B cell (primary cell): ENCODE measurements at places on chromosomes 13 and 19.
A peak's percentile ranks its signal among the peaks of the same experiment; 100 is the strongest.

- no peak for DNase-seq
Measured at GRCh38 chr19:18093439-18094161, 4.0 kb upstream of the MAST3 start.

DNA sequence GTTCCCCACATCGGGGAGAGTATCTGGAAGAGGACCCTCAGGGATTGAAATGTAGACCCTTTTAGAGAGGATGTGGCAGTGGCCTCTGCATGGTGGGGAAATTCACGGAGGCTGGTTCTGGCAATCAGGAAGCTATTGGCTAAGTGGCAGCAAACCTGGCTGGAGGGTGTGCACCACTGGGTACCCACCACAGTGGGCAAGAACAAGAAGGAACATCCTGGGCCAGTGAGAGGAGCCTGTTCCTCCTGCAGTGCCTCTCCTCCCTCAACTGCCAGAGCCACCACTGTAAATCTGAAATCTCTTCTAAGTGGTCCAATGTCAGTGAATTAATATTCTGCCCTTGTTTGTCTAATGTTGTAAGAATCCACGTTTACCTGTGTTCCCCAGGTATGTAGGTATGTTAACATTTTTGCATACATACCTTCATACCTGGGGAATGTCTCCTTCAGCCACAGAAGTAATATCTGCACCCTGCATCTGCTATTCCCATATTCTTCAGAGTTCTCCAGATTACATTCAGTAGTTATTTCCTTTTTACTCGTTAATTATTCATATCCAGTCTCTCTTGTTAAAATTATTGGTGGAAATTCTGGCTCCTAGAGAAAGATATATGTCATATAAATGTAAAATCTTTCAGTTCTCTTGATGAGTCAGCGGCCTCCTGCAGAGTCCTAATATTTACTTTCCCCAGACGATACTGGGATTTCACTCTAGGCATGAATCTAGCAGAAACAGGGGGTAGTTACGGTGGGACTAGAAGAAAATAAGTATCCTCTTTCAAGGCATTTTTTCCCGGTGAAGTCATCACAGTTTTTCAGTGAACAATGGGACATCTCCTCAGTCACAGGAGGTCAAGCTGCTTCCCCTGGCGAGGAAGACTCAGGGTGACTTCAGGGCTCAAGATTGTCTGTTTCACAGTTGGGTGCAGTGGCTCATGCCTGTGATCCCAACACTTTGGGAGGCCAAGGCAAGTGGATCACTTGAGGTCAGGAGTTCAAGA lies 148.3 kb downstream of the MYO16 start:
- no peak for DNase-seq

- peak; percentile 58 for DNase-seq
Measured at GRCh38 chr13:79401259-79402070, 4.6 kb downstream of the RBM26 start.

- peak; percentile 81 for DNase-seq
Measured at GRCh38 chr19:42198676-42199439, 18.6 kb downstream of the DEDD2 start.

- DNase-seq, result no peak
Measured at GRCh38 chr13:40428354-40428753, 238.1 kb downstream of the FOXO1 start.

GRCh38 chr13:25241007-25241406 lies 46.3 kb downstream of the MTMR6 start:
- no peak for DNase-seq

- no peak for DNase-seq
Measured at GRCh38 chr19:45674946-45675345, 6.9 kb downstream of the GIPR start.

DNA sequence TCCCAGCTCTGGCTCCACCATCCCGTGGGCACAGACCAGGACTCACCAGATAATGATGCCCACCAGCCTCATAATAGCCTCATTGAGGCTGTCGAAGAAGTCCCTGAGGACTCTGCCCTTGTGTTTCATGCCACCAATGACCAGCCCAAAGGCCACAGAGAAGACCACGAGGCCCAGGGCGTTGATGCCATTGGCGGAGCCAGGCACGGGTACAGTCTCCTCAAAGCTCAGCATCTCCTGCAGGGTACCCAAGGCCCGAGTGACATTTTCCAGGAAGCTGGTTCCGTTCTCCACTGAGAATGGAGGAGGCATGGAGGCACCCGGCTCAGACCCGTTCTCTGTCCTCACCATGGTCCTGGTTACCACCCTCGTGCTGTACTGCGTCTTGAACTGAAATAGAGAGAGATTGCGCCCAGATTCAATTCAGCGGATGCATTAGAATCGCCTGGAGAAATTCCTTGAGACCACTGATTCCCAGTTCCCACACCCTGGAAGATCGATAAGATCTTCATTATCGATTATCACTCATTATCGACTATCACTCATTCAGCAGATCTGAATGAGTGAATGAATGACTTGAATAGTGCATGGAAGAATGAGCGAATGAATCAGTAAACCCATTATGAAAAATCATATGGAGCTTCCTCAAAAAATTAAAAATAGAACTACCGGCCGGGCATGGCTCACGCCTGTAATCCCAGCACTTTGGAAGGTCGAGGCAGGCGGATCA lies 17.5 kb downstream of the SLC1A6 start:
- DNase-seq, result no peak

- no peak for DNase-seq
Measured at GRCh38 chr13:113528813-113529180, 38.3 kb upstream of the DCUN1D2 start.

DNA sequence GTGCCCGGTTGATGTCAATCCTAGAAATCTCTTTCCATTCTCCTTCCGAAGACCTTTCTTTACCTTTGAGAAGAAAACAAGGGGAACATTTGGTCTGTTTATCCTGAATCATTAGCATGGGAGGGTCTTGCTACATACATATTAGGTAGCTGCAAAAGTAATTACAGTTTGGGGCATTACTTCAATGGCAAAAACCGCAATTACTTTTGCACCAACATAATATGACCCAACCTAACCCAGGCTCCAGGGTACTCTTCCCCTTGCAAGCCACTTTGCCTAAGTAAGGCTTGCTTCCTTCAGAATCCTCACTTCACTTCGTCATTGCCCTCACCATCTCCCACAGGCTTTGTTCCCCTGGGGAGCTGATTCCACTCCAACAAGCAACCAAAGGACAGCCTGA lies 662.7 kb downstream of the DIAPH3 start:
- DNase-seq, result no peak

DNA sequence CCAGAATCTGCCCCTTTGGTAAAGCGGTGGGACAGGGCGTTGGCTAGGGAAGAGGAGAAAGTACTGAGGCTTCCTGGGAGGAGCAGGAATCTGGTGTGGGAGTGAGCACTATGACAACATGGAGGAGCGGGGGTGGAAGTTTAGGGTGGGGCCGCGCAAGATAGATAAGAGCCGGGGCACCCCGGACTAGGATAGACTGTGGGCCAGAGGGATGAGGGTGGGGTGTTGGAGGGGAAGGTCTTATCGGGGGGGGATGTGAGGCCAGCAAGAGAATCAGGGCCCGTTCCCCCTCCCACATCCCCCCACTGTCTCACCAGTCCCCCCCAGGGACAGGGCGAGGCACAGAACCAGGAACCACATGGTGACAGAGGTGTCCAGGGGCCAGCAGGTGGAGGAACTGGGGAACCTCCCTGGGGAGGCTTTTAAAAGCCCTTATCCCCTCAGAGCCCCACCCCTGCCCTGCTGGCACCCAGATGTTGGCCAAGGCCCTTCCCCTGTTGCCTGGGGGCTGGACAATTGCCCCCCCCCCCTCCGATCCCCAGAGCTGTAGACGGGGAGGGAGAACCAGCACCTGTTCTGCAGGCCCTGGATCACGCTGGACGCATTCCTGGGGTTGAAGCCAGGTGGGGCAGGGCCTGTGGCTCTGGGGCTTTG lies at the start of gene KLK1:
Gene KLK1 (minus strand): TSS at position 399 of the 654 bp plus-strand sequence. CDS start 39 bp downstream, at position 360.
- no peak for DNase-seq

- no peak for DNase-seq
Measured at GRCh38 chr19:6654347-6655310, 15.3 kb downstream of the TNFSF14 start.

DNA sequence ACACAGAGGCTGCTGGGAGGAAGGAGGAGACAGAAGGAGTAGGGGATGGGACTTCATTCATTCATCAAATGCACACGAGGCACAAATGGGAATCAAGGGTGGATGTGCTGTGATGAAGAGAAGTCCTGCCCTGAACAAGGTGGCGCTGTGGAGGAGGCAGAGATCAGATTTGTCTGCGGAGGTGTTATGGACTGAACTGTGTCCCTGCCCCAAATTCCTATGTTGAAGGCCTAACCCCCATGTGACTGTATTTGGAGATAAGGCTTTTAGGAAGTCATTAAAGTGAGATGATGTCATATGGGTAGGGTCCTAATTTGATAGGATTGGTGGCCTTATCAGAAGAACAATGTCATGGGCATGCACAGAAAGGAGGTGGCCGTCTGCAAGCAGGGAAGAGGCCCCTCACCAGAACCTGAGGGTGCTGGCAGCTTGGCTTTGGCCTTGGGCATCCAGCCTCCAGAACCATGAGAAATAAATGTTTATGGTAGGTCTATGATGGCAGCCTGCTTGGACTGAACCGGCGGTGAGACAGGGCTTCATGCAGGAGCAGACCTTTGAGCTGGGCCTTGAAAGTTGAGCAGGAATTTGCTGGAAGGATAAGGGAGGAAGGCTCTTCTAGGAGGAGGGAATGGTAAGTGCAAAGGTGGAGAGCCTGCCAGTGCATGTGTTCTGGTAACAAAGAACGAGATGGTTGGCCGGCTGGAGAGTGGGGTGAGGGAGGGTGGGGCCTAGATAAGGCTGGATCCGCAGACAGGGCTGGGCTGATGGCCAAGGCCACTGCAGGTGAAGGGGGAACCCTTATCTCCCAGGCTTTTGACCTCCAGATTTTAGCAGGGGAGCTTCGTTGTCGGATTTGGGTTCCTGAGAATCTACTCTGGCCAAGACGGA lies 2.7 kb upstream of the CEBPA start:
- DNase-seq, result no peak

GRCh38 chr19:1862424-1863327 lies 703 bp downstream of the KLF16 start:
- DNase-seq, result peak; percentile 80

DNA sequence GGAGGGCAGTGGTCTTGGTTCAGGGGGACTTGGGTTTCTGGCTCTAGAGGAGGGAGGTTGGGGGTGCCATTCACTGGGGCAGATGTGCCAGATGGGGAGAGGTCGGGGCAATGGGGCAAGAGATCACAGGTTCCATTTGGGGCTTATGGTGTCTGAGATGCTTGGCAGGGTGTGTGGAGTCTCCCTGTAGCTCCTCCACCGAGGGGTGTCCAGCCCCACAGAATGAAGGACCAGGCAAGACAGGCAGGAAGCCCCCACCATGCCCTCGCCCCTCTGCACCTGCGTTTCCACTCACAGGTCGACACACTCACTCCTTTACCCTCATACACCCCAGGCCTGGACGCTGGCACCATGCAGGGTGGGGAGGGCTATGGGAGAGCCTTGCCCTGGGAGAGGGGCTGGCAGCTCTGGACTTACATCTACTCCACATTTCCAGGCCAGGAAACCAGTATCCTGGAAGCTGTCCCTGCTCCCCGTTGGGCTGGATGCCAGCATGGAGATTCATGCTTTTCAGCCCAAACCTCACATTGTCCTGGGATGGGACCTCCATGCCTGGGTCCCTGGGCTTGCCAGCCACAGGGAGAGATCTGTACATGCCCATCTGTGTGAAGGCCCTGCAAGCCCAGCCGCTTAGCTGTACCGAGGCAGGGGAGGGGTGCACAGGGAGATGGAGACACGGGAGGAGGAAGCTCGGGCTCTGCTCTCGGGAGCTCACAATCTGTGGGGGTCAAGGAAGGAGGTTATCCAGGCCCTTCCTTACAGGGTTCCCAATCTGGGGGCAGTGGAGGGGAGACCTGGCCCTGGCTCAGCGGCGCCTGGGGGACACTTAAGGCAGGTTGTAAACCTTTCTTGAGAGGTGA lies 77.1 kb downstream of the CHST8 start:
- DNase-seq, result no peak

DNA sequence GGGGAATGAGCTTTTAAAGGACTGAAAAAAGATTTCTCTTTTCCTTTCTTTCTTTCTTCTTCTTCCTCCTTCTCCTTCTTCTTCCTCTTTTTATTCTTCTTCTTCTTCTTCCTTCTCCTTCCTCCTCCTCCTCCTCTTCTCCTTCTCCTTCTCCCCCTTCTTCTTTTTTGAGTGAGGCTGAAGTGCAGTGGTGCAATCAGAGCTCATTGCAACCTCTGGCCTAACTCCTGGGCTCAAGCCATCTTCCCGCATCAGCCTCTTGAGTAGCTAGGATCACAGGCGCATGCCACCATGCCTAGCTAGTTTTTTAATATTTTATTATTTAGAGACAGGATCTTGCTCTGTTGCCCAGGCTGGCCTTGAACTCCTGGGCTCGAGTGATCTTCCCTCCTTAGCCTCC lies 120.9 kb upstream of the KL start:
- DNase-seq, result no peak

- no peak for DNase-seq
Measured at GRCh38 chr13:100921139-100921538, 246.5 kb upstream of the TMTC4 start.
